ENCODE measurements at places on chromosomes 11 and 22.

GRCh38 chr11:113373306-113373705 lies 14.3 kb upstream of the ANKK1 start:
- DNase-seq = no peak

- DNase-seq = peak; percentile 45
Measured at GRCh38 chr22:41524809-41525449, 19.3 kb downstream of the POLR3H start.

- DNase-seq = no peak
Measured at GRCh38 chr22:25542191-25542590, 22.3 kb upstream of the GRK3 start.

DNA sequence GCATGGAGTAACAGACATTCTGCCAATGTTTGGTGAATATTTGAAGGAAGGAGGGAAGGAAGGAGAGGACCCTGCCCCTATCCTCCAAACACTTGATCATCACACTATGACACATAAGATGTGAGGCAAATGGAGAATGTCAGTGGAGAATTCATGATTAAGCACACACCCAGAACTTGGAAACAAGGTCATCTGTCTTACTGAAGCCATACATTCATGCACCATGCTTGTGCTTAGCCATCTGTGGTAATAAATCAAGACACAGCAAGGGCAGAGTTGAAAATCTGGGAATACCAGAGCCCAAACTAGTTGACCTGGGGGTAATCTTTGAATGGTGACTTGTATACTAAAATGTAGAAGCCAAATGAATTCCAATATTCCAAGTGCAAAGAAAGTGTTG lies 7.9 kb upstream of the TIMP3 start:
- DNase-seq = no peak

DNA sequence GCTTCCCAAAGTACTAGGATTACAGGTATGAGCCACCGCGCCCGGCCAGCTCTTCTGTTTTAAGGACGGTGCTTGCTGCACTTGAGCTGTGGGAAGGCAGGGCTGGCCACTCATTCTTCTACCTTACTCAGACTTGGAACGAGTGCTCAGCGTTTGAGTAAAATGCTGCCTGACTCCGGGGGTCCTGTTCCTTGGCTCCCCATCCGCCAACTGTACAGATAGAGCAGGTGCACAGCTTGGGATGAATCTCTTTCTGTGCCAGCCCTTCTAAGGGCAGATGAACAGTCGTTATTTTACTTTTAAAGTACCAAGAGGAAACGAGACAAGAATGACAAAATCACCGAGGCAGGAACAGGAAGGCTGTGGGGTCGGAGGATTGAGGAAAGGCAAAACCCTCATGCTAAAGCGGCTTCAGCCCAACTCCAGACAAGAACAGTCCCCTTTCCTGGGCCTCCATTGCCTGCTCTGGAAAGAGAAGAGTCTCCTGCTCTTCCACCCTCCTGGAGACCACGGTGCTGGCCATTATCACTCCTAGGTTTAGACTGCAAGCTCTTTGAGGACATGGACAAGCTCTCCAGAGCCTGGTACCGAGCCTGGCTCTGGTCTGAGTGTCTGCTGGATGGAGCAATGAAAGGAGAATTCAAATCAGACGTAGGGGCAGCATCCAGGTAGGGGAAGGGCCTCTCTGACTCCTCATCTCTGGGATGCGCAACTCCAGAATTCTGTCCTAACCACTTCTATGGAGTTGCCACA lies 1.1 kb upstream of the SUN2 start:
- DNase-seq = no peak

- no peak for DNase-seq
Measured at GRCh38 chr11:18236664-18237356, at the start of gene SAA4. SAA4 (minus strand) TSS chr11:18236802; CDS start chr11:18235926, 876 bp downstream.

GRCh38 chr11:118631142-118631909 lies 23.9 kb downstream of the PHLDB1 start:
- no peak for DNase-seq

DNA sequence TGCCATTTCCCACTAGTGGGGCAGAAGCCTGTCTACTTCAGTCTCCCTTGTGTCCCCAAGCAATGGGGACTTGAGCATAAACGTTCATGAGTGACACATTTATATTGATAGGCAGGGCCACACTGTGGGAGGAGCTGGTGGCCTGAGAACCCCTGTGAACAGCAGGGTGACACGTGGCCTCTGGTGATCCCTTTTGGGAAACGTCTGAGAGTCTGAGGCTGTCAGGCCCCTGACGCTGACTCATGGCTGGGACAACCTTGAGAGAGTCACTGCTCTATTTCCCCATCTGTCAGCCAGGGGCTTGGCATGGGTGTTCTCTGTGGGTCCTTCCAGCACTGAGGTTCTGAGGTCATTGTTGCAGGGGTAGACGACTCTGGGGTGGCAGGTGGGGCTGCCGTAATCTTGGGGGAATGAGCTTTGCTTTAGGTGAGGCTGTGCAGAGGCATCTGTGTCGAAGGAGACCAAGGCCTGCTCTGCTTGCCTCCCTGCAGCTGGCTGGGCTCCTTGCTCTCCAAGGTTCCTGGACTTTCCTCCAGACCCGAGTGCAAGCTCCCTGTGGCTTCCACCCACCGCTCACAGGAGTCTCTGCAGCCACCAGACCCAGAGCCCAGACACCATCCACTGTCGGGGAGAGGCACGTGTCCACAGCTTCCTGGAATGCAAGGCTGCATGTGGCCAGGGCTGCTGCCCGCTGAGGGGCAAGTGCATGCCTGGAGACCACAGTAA lies 54.7 kb downstream of the SMIM38 start:
- no peak for DNase-seq

DNA sequence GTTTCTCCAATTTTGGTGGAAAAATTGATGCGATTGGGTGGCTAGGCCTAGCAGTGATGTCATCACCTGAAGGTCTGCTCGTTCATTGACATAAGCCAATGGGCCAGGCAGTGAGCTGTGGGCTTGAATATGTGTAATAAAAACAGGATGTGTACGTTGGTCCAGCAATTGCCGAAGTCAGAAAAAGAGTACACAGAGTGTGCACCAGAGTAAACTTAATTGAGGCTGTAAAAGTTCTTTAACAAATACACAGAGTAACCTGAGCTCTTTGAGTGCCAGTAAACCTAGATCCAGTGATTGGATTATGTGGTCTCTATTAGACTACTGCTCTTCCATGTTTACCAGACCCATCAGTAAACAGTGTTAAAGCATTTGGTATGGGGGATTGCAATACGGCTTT lies 13.0 kb upstream of the GLYATL1 start:
- no peak for DNase-seq

DNA sequence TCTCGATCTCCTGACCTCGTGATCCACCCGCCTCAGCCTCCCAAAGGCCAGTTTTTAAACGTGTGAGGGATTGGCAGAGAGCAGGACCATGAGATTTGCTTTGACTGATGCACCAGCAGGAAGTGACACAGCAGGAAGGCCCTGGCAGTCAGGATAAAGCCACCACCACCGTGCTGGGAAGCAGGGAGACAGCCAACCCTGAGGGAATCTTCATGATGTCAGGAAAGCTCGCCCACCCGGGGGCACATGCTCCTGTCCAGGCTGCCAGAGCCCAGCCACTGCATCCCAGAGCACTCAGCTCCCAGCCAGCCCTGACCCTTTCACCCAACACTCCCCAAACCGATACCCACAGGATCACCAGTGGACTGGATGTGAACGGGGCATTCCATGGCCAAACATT lies 6.1 kb downstream of the TUBGCP6 start:
- no peak for DNase-seq

- DNase-seq = no peak
Measured at GRCh38 chr22:39908737-39909136, 7.9 kb downstream of the GRAP2 start.

DNA sequence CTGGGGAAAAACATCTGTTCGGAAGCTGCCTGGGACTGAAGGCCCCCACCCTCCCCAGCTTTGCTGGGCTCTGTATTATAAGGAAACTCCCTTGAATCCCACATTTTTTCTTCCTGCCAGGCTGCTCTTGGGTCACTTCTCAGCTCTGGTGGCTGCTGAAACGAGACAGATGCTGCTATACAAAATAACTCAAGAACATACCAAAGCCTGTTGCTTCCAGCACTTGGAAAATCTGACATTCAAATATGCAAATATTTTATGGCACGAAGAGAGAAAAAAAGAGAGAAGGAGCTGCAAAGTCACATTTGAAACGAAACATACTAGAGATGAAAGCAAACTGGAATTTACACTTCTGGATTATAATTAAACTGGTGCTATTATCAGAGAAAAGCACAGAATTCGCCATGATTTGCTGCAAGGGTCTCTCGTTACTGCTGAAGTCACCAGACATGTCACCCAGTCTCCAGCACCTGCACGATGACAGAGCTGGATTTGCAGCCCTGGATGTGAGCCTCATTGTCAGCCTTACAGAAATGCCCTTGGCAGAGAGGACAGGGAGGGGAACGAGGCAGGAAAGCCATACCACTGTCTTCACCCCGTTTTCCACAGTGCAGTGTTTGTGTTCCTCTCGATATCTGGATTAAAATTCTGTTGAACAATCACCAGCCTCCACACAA lies 47.9 kb upstream of the IGSF9B start:
- no peak for DNase-seq

GRCh38 chr22:27150544-27150941 lies 493.2 kb downstream of the MIAT start:
- no peak for DNase-seq

DNA sequence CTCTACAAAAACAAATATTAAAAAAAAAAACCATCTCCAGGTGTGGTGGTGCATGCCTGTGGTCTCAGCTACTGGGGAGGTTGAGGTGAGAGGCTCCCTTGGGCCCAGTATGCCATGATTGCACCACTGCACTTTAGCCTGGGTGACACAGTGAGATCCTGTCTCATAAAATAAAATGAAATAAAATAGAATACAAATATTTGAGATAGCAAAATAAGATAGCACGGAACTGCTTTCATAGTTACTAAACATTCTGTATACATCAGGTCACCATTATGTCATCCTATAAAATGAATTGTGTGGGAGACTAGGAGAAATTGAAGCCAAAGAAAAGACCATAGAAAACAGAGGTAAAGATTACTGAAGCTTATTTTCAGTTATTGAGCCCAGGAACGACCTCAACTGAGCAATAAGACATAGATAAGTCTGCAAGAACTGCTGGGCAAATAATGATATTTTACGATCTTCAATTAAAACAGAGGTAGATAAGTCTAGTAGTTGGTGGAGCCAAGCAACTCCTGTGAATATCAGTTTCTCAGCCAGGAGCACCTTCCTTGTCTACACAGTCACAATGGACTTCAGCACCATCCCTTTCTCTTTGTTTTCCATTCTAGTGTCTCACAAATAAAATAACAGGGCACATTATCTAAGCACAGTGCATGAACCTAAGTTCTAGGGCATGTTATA lies 9.9 kb downstream of the OR5M11 start:
- no peak for DNase-seq

DNA sequence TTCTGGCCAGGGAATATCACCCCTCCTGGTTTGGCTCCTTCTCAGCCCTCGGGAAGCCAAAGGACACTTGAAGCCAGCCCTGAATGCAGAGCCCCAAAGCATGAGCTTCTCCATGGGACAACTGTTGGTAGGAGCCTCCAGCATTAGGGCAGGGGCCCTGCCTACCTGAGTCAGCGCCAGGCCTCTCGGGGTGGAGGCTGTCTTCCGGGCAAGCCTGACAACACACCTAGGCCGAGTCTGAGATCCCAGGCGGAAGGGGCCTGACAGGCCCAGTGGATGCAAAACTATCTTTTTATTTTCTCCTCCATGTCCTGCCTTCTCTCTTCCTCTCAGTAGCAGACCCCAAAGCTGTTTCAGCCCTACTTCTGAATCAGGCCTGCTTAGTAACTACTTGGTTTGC lies 27.6 kb downstream of the RCOR2 start:
- no peak for DNase-seq

GRCh38 chr22:39721206-39722031 lies 150.9 kb downstream of the CACNA1I start:
- no peak for DNase-seq

GRCh38 chr11:44600839-44601383 lies 35.4 kb downstream of the CD82 start:
- DNase-seq = no peak

DNA sequence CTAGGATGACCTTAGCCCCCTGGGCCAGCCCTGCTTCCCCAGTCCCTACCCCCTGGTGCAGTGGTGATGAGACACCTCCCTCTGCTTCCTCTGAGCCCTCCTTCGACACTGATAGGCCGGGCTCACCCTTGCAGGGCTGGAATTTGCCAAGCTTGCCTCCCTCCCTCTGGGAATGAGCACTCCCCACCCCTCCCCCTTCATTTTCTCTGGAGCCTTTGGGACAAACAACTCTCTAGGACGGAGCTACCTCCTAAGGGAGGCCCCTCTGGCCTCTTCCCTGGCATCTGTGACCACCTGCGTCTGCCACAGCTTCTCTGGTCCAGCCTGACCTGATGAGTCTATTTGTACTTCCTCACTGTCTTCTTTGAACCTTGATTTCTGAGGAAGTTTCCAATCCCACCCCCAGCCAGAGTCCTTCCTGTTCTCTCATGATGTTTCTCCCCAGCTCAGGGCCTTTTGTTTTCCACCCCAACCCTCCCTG lies 53.3 kb upstream of the ADA2 start:
- no peak for DNase-seq

DNA sequence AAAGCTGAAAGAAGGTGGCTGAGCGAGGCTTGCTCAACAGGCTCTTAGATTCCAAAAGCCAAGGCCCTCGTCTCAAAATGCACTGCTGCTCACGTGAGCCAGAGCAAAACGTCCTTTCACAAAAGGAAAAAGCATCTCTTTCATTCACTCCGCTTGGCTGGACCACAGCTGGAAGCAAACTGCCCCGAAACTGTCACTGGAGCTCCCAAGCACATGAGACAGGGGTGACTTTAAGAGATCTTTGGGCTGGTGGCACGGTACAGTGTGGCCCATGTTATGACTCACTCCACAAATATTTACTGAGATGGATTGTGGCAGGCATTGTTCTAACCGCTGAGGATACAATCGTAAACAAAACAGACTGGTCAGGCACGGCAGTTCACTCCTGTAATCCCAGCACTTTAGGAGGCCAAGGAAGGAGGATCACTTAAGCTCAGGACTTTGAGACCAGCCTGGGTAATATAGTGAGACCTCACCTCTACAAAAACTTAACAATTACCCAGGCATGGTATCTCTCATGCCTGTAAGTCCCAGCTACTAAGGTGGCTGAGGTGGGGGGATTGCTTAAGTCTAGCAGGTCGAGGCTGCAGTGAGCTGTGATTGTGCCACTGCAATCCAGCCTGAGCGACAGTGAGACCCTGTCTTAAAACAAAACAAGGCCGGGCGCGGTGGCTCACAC lies 3.6 kb downstream of the PLA2G6 start:
- DNase-seq = no peak

- no peak for DNase-seq
Measured at GRCh38 chr22:46773076-46773475, 10.6 kb downstream of the TBC1D22A start.

GRCh38 chr11:118358071-118358470 lies 1.3 kb upstream of the UBE4A start:
- no peak for DNase-seq

- DNase-seq = no peak
Measured at GRCh38 chr22:33112580-33112979, 54.4 kb upstream of the SYN3 start.

GRCh38 chr11:66864172-66864901 lies 7.5 kb downstream of the LRFN4 start:
- DNase-seq = no peak
